ENCODE measurements at places on chromosomes 3 and 15.

DNA sequence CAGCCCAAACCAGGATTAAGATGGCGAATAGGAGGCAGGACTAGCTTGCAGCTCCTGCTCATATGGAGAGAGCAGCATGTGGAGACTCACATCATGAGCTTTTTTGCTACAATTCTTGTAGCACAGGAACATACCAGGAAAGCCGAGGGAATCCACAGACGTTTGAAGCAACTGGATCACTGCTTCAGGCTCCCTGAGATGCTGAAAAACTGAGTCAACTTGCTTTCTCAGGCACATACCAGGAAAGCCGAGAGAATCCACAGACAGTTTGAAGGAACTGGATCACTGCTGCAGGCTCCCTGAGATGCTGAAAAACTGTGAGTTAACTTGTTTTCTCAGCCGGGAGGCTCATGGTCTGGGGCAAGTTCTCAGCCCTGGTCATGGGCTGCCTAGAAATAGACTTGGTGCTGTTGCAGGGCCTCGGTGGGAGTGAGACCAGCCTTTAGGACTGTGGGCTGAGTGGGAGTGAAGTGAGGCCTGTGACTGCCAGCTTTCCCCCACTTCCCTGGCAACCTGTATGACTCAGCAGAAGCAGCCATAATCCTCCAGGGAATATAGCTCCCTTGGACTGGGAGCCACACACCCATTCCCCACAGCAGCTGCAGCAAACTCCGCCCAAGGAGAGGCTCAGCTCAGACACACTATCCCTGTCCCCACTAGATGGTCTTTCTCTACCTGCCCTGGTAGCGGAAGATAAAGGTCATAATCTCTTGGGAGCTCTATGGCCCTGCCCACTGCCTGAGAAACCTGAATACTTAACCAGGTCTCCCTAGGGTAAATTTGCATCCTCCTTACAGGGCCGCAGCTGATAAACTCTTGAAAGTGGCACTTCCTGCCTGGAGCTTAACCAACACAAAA lies 51.9 kb upstream of the PFN2 start:
- DNase-seq, result no peak

- no peak for DNase-seq
Observed at GRCh38 chr15:74823324-74823723, 3.1 kb upstream of the CPLX3 start.

GRCh38 chr15:83144771-83145170 lies 37.3 kb downstream of the TM6SF1 start:
- DNase-seq, result no peak

GRCh38 chr15:69403594-69403993 lies 10.6 kb upstream of the KIF23 start:
- no peak for DNase-seq

- no peak for DNase-seq
Observed at GRCh38 chr15:29740692-29741311, 81.5 kb downstream of the TJP1 start.

GRCh38 chr3:50508821-50509220 lies 5.4 kb upstream of the CACNA2D2 start:
- no peak for DNase-seq

DNA sequence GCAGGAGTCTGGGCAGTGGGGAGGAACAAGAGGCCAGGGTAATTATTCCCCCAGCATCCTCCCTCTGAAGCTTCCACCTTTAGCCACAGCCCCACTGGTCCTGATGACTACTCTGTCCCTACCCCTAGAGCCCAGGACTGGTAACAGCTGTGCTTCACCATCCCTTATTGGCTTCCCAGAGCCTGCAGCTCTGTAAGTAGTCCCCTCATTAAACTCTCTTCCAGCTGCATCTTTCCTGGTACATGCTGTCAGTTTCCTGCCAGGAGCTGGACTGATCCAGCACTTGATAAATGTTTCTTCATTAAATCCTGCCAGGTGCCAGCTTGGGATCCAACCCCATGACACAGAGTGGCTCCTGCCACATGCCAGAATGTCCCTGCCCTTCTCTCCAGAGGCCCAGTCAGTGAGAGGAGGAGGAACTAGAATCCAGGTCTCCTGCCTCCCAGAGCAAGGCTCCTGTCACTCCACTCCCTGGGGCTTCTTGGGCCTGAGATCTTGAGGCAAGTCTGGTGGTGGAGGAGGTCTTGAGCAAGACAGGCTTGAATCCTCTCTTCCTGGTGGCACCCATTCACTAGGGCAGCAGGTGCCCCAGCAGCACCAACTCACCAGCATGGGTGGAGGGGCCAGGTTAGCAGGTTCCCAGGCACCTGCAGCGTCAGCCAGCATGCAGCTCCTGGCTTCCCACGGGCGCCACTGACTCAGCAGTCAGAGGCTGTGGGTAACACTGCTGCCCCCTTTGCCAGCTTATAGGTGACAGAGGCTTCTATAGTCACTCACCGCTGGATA lies 27.6 kb downstream of the FBXW12 start:
- DNase-seq, result no peak

- DNase-seq, result no peak
Observed at GRCh38 chr15:55917881-55918296, 75.5 kb downstream of the NEDD4 start.

DNA sequence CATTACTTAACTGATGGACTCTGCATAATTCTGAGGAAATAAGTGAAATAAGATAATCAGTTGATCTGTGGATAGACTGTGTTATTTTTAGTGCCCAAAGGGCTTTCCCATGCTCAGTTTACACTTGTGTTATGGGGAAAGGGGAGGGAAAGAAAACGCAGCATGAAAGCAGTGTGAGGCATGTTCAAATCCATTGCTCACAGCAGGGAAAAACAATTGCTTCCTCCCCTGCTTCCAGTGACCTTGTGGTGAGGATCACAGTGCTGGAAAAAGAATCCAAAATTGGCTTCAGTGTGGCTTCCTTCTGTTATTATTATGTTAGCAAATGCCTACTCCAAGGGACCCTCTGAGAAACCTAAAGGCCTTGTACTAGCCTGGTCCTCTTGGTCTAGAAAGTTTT lies 285.1 kb upstream of the CDIN1 start:
- DNase-seq, result peak; percentile 9

DNA sequence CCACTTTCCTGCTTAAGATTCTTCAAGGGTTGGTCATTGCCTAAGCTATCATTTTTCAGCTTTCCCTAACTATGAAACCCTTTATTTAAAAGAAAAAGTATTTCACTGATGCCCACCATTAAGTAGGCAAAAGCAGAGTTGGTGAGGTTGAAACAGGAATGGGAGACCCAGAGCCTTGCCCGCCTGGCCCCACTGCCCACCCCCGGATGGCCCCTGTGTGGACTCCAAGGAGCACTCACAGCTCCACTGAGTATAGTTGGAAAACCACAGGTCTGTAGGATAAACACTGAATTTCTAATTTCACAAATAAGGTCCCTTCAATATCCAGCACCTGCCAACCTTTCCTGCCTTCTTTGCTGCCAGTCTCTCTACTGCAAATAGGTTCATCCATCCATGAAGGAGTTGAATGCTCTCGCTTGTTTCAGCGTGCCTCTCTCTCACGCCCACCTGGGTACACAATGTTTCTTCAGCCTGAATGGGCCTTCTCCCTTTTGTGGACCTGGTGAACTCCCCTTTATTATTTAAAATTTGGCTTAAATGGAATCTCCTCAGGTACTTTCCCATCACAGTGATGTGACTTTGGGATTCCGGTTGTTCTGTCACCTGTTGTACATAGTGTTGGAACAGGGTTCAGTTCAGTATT lies 8.7 kb upstream of the ACAP2 start:
- DNase-seq, result no peak

DNA sequence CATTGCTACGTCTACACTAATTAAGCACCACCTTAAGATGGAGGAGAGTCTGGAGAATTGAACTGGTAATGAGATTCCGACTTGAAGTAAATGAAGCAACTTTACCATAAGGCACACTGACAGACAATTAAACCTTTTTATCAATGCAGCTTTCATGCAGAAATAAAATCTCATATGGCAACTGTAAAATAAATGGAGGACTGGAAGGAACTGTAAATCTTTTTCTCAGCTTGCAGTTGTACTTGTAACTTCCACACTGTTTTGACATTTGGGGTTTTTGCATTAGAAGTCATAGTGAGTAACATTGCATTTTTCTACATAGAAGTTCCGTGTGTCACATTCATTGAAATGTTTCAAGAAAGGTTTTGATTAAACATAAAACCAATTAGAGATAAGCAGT lies 705.3 kb downstream of the NLGN1 start:
- no peak for DNase-seq

GRCh38 chr3:13890377-13891016 lies 10.6 kb upstream of the WNT7A start:
- DNase-seq, result no peak

GRCh38 chr3:8734137-8734878 lies 706 bp downstream of the CAV3 start:
- no peak for DNase-seq

DNA sequence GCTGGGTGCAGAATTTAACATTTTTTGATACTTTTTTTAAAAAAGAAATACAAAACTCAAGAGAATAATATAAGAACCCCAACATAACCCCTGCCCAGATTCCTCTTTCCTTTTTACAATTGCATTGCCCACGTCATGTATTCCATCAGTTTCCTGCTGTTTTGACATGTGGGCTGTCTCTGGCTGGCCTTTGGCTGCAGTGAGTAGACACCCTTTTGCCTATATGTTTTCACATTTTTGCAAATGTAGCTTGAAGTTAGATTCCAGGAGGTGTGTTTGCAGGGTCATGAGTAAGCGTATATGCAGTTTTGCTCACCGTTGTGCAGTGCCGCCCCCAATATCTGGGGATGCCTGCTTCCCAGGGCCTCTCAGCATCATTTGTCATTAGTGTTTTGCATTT lies 28.0 kb upstream of the ATP10A start:
- DNase-seq, result no peak

DNA sequence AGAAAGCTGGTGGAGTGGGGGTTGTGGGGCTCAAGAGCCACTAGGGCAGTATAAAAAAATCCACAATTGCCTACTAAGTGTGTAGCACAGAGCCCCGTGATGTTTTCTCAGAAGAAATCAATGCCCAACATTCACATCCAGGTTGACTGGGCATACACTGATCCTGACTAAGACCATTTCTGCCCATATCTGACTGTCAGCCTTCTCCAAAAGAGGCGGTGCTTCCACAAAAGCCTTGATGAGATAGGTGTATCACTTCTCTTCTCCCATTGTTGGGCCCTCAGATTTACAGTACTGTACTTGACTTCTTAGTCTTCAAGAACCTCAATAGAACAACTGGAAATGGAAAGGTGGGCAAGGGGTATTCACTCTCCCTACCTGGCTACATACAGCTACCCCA lies 1.4 kb downstream of the POPDC2 start:
- no peak for DNase-seq

DNA sequence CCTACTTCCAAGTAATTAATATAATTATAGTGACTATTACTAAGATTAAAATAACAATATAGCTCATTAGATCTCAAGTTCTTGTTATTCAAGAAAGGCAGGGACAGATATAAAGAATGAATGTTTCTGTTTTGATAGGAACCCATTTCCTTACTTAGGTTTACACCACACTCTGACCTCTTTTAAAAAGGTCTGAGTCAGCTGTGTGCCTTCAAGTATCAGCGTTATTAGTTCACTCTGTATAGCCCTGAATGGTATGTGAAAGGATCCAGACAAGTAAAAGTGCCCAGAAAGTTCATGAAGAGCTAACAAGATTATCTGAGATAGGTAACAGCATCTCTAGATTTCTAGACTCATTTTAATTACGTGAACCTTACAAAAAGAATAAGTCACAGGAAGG lies 28.9 kb downstream of the PDCD10 start:
- DNase-seq, result no peak

DNA sequence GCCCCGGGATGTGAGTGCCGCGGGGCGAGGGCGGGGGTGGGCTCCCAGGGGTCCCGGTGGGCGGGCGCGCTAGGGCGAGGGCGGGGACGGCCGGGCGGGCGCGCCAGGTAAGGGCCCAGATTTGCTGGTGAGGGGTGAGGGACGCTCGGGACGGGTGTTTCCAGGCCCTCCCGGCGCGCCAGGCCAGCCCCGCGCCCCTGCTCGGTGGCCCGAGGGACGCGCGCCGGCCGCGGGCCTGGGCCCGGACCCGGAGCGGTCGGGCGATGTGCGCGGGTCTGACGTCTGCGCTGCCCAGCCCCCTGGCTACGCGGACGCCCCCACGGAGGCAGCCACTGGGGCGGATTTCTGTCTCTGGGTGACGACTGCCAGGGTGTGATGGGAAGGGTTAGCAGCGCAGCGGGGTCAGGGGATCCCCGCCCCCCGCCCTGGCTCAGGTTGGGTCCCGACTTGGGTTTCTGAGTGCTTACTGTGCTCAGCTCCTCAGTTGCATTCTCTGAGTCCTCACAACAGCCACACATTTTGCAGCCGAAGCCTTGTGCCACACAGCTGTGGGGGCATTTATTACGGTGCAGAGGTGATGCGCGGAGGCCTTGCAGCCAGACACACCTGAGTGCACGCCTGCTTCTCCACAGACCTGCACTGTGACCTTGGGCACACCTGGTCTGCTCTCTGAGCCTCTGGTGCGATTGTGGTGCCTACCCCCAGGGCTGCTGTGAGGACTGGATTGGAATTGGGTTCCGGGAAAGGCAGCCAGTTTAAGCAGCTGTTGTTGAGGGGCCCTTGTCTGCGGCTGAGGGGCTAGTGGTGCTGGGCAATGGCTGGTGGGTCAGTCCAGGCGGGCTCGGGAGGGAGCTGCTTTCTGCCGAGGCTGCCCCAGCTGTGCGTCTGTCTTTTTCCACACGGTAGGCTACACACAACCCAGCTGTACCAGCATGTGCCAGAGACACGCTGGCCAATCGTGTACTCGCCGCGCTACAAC lies 523 bp downstream of the HDAC11 start:
- peak; percentile 80 for DNase-seq

- no peak for DNase-seq
Observed at GRCh38 chr3:100810671-100811070, 101.4 kb downstream of the TFG start.

GRCh38 chr3:181402347-181402746 lies 309.4 kb upstream of the SOX2 start:
- DNase-seq, result no peak

- DNase-seq, result no peak
Observed at GRCh38 chr3:25571285-25571684, 93.4 kb downstream of the TOP2B start.

DNA sequence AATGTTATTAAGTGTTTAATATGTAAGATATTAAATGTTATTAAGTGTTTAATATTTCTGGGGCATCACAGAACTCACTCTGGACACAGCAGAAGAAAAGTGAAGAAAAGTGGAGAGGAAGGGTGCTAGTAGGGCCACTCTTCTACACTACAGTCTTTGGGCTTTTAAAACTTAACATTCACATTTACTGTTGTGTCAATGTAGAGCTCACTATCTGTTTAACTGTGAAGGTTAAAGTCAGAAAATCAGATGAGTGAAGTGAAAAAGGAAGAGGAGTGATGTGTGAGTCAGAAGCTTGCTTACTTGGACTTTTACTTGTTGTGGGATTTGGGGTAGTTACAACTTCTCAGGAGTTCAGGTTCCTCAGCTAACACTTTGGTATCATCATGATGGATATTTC lies 145.3 kb upstream of the DNAJC19 start:
- DNase-seq, result no peak

GRCh38 chr3:154427685-154428285 lies 2.2 kb downstream of the GPR149 start:
- peak; percentile 83 for DNase-seq

DNA sequence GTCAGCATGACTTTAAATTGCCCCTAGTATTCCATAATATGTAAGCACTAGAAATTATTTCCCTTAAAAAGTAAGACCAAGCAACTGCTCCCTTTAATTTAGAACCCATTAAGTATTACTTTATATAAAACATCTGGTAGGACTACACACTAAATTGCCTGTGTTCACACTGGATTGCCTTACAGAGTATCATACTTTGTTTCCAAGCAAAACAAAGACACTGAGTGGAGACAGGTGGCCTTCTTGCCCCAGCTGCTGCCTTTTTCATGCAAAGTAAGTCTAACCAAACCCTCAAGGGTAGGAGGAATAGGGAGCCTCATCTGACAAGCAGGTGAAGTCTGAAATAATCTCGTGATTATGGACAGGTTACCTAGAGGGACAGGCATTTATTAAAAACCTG lies 87.3 kb downstream of the PEX5L start:
- DNase-seq, result no peak
